ENCODE measurements at places on chromosomes 16 and 17.

DNA sequence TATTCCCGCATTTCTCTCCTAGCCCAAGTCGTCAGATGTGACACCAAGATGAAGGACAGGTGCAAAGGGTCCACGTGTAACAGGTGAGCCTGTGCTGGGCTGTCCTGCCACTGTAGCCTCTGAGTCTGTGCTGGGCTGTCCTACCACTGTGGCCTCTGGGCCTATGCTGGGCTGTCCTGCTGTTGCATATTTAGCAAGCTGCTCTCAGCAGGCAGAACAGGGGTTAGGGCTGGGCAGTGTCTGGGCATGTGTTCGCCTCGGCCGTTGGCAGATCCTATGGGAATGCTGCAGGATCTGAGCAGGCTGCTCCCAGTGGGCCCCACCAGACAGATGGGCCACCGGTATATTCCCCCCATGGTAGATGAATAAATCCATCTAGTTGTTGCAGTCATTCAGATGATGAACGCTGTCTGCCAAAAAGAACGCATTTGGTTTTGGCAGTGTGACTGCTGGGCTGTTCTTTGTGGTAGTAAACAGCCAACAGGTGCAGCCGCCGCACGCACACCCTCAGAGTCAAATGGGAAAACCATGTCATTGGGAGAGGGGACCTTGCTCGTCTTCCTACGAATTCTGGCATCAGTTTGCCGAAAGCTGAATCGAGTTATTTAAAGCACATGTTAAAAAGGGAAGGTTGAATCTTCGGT, 49.2 kb downstream of the CRISPLD2 start:
- no peak for DNase-seq

- DNase-seq = no peak
These were observed 43.8 kb downstream of the COPRS start for GRCh38 chr17:31815212-31815730.

GRCh38 chr17:55286681-55287589, 22.2 kb downstream of the HLF start:
- DNase-seq = no peak

GRCh38 chr17:1979182-1979985, 45.8 kb downstream of the RTN4RL1 start:
- no peak for DNase-seq

DNA sequence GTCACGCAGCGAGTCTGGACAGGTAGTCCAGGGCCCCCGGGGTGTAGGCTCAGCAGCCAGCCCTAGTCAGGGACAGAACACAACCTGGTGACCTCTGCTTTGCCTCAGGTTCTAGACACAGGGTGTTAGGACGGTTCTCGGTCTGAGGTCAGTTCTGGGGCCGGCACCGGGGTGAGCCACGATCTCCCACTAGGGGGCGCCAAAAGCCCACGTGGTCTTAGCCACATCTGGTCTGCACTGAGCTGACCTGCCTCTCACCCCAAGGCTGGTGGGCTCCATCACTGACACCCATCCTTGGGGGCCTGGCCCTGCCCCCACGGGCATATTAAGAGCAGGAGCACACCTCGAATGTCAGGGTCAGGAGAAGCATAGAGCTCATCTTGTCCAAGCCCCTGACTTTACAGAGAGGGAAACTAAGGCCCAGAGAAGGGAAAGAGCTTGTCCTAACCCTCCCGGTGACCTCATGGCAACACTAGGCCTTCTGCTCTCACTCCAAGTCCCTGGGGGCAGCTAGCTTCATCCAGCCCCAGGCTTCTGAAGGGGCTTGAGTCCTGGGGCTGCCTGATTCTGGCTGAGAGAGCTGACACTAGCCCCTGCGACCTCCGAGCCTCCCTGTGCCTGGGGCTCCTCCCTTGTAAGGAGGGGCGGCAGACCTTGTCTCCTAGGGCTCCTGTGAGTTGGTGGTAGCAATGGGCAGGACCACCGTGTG, 9.0 kb downstream of the SLC5A10 start:
- no peak for DNase-seq

GRCh38 chr17:59838052-59838916, 54.5 kb downstream of the TUBD1 start:
- DNase-seq = no peak

DNA sequence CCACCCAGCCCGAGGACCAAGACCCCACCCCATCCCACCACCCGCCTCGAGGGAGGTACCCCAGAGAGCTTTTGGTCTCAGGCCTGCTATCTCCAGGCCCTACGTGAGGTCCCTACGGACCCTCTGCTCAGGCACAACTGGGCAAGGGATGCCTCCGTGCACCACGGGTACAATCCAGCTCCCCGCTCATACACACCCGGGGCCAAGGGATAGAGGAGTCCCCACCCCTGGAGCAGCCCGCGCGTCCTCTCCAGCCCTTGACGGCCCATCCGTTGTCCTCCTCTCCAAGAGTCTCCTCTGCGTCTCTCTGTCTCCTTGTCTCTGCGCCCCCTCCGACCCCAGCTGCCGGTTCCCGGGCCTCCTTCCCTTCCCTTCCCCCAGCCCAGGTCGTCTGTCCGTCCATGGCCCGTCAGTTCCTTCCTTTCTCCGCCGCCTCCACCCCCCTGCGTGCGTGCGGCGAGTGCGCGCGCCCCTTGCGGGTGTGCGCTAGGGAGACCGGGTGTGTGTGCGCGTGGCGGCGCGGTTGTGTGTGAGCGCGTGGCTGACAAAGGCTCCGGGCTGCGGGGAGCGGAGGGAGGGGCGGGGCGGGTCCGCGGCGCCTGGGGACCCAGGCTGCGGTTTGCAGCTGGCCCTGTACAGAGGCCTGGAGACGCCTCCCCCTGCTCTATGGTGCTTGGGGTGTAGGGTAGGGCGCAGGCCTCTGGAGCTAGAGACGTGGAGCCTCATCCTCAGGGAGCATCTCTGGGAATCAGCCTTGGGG, 930 bp downstream of the SPNS2 start:
- no peak for DNase-seq

Measured in NCI-H1436 treated with DMSO at 0.1 percent for 48 hours (cell line).